ENCODE measurements at places on chromosomes 6 and 20. TPM values are rescaled to one million over a fixed set of nuclear protein-coding genes. Genes with fewer than 3 reads are reported as not detected.

DNA sequence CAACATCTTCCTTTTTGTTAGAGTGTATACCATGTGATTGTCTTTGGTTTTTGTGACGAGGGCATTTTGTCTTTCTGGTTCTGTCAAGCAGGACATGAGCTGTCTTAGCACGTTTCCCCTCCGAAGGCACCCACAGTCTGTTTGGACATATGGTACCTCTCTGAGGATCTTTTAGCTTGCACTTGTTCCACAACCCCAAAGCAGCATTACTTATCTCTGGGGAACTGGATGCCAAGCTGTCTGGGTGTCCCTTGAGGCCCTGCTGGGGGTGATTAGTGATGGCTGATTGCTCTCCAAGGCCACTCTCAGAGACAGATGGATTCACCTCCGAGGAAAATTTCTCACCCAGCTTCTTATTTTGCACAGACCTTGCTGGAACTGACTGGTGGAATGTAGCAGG, 445.0 kb upstream of the CHD6 start:
- DNase-seq = no peak

DNA sequence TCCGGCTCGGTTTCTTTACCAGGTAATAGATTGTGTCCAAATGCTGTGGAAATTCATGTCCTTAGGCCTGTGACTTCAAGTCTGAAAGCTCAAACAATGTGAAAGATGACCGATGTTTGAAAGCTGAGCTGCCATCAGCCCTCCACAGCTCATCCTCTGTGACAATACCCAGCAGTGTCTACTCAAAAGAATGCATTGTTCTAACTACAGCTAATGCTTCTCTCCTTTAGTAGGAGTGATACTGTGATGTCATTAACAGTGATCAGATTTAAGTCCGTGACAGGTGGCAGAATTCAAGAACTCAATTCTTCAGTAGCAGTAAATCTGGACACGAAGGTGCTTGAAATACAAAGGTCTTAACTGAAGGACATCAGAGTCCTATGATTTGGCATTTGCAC, 97.3 kb downstream of the RCAN2 start:
- DNase-seq = no peak

The FOXS1 gene
- total RNA-seq = 2.1 TPM

The HLA-DRA gene
- 73.4 TPM for total RNA-seq
